Heart right ventricle (tissue), 16 donors: ENCODE measurements at places on chromosomes 3 and 15. TPM values are rescaled to one million over a fixed set of nuclear protein-coding genes. Genes with fewer than 3 reads are reported as not detected.

DNA sequence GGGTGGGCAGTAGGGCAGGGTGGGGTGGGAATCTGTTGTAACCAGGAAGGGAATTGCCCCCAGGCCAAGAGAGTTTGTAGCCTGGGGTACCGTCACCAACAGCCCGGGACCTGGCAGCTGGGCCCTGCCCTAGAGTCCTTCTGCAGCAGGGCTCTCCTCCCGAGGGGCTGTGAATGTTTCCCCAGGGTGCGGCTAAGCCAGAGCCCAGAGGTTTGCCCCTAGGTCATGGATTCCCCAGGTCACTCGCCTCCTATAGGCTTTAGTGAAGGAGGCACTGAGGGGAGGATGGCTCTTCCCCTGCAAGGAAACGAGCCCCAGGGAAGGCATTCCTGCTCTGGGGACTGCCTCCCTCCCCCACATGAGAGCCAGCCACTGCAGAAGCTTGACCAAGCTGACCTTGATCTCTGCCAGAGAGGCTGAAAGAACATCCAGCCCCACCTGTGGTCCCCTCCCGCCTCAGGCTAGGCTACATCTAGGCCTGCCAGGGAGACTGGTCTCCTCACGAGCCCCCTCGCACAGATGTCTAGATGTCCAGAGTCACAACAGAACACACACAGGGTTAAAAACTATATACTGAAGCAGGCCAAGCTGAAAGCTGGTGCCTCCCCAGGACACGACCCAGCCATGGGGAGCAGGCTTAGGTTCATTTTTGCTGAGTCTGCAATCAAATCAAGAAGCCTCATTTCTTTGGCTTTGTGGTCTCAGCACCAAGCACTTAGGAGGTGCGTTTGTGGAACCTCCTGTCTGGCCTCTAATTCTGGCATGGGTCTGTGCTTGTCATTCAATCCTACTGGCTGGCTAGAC, 69.1 kb upstream of the TAMM41 start:
- no peak overlapping the region for H3K4me3 ChIP-seq
- H3K36me3 ChIP-seq = no peaks in the 10 kb centered on the region
- no peaks in the 10 kb centered on the region for H3K4me1 ChIP-seq
- H3K27ac ChIP-seq = no peak overlapping the region
- no peaks in the 10 kb centered on the region for H3K27me3 ChIP-seq

Gene PPP1R14D
- total RNA-seq = not detected

- H3K27ac ChIP-seq = peak within 1 kb of the TSS; percentile 79
- H3K27me3 ChIP-seq = no peaks in the 10 kb centered on the region
- H3K36me3 ChIP-seq = no peaks in the 10 kb centered on the region
- H3K4me3 ChIP-seq = peak within 1 kb of the TSS; percentile 78
- peak; percentile 86 for DNase-seq
Observed at GRCh38 chr3:184248454-184249411, at the start of gene ALG3. TSS of gene ALG3 (minus strand) at chr3:184248962. CDS start at chr3:184248940, 22 bp downstream.

Gene PLA2G4E
- total RNA-seq = 0.05 TPM

Gene DPPA2
- total RNA-seq = not detected

DNA sequence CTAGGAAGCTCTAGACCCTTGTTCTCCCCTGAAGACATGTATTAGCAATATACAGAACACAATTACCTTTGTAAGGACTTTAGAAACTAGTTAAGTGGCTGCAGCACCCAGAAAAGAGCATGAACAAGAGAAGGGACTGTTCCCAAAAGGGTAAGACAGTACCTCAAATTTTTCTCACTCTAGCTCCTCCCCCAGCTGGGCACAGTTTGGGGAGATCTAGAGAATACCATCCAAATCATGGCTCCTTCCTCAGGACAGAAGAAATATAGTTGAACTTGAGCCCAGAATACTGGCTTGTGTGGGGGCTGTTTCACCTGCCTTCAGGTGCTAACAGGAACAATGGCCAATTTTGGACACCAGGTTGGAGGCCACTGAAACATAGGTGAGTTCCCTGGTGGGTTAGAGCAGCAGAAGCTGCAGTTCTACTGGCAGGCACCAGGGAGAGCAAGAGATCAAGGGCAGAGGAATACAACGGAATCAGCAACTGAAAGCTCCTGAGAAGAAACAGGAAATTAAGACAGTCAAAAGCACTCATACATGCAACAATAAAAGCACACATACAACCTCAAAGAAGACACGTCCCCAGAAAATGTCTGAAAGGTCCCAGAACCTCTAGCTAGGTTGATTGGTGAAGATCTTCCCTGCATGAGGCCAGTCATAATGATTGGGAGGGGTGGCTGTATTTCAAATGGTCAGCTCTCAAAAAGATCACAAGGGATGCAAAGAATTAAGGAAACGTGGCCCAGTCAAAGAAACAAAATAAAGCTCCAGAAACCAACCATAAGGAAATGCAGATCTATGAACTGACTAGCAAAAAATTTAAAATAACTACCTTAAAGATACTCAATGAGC, 104.9 kb upstream of the ASB14 start:
- no peaks in the 10 kb centered on the region for H3K4me1 ChIP-seq
- no peak overlapping the region for H3K27ac ChIP-seq
- H3K27me3 ChIP-seq = no peaks in the 10 kb centered on the region
- no peaks in the 10 kb centered on the region for H3K36me3 ChIP-seq

DNA sequence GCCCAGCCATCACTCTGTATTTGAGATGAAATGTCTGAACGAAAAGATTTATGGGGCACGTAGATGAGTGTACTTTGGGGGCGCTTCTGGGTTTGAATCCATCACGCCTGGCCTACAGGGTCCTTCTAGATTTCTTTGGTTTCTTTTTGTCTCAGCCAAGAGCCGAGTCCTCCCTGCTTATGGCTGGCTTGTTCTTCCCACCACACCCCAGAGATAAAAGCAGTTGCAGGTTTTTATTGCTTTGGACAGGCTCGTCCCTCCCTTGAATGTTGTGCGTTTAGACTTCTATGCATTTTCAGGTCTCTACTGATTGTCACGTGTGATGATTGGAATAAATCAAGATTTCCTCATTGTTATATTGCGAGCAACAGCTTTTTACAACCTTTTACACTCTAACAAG, 104.8 kb upstream of the CHRNA7 start:
- peaks cover 12% of the 10 kb centered on the region for H3K27me3 ChIP-seq
- H3K4me3 ChIP-seq = no peak overlapping the region
- no peaks in the 10 kb centered on the region for H3K4me1 ChIP-seq

- H3K27ac ChIP-seq = no peak overlapping the region
- peaks cover 48% of the 10 kb centered on the region for H3K4me1 ChIP-seq
- no peaks in the 10 kb centered on the region for H3K36me3 ChIP-seq
- H3K4me3 ChIP-seq = no peak overlapping the region
Observed at GRCh38 chr3:120031561-120031960, 62.7 kb downstream of the GSK3B start.

Gene GTF2A2
- 131 TPM for total RNA-seq

Gene SH2D7
- not detected for total RNA-seq
